Stimulated activated CD4-positive, alpha-beta T cell treated with anti-CD3 and anti-CD28 coated beads, Interleukin-15, amount 100 ng/mL, for 48 hours (primary cell): ENCODE measurements at places on chromosomes 11 and 22.

DNA sequence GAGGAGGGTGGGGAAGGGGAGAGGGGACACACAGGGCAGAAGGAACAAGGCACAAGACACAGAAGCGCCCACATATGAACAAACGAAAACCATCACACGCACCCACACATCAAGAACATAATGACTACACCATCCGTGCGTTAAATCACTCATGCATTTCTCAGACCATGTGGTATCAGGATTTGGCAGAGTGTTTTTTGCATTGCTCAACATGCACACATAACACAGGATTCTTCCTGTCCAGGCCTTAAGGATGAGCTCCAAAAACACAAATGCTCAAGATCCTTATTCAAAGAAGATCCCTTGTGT is 309.5 kb downstream of the CADM1 start:
- no peak for DNase-seq

DNA sequence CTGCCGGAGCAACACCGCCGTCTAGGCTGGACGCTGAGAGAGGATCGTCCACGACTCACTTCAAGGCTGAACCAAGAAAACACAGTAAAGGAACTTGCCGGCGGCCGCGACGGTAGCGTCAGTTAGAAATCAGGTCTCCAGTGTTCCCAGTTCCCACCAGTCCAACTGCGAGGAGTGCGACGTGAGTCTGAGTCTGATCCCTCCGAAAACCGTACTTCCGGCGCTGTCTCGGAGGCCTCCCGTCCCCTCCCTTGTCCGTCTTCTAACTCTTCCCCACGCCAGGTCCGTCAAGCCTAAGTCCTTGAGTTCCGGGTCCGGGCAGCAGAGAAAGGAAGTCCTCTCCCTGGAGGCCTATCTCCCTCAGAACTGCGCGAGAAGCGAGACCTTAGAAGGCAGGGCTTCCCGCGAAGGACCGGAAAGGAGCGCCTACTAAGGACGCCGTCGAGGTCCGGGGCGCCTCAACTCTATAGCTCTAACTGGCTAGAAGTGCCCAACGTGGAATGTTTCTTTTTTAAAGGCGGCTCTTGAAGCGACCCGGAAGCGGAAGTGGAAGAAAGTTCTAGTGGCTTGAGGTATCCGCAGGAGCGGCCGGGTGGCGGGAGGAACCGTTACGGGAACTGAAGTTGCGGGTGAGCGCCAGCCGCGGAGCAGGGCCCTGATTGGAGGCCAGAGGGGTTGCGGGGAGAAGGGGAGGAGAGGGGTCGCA is at the start of the genes BANF1 and EIF1AD:
Gene BANF1, plus strand, starts transcription at position 562 of the 706 bp plus-strand sequence. CDS start 748 bp downstream, outside the sequence.
Gene EIF1AD, minus strand, starts transcription at position 216 of the 706 bp plus-strand sequence. CDS start 1,768 bp downstream, outside the sequence.
- DNase-seq: peak; percentile 93

GRCh38 chr22:45541382-45541979 is 38.8 kb downstream of the FBLN1 start:
- DNase-seq: no peak

DNA sequence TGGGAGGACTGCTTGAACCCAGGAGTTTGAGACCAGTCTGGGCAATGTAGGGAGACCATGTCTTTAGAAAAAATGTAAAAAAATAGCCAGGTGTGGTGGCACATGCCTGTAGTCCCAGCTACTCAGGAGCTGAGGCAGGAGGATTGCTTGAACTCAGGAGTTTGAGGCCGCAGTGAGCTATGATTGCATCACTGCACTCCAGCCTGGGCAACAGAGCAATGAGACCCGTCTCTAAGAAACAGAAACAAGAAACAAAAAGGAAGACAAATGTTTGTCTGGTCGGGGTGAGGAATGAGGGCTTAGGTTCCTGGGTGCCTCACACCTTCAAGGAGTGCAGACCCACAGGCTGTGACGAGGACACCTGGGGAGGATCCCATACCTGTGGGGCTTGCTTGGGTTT is 191.9 kb downstream of the CEP164 start:
- no peak for DNase-seq

DNA sequence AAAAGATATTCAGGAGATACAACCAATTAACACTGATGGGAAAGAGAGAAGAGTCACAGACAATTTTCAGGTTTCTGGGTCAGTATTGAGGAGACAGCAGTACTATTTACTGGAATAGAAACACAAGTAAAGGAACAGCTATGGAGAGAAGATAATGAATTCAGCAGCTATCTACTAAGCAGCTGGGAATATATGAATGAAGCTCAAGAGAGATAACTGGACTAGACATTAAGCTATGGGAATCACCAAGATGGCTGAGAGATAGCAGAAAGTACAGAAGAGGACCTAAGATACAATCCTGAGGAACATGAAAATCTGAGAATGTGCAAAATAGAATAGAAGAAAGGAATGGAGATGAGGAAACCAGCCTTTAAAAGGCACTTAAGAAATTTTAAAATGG is 15.9 kb downstream of the ALG9 start:
- no peak for DNase-seq

GRCh38 chr11:88886796-88887195 is 179.0 kb downstream of the GRM5 start:
- peak; percentile 3 for DNase-seq

GRCh38 chr11:69158301-69159149 is 2.8 kb downstream of the SMIM38 start:
- DNase-seq: no peak

DNA sequence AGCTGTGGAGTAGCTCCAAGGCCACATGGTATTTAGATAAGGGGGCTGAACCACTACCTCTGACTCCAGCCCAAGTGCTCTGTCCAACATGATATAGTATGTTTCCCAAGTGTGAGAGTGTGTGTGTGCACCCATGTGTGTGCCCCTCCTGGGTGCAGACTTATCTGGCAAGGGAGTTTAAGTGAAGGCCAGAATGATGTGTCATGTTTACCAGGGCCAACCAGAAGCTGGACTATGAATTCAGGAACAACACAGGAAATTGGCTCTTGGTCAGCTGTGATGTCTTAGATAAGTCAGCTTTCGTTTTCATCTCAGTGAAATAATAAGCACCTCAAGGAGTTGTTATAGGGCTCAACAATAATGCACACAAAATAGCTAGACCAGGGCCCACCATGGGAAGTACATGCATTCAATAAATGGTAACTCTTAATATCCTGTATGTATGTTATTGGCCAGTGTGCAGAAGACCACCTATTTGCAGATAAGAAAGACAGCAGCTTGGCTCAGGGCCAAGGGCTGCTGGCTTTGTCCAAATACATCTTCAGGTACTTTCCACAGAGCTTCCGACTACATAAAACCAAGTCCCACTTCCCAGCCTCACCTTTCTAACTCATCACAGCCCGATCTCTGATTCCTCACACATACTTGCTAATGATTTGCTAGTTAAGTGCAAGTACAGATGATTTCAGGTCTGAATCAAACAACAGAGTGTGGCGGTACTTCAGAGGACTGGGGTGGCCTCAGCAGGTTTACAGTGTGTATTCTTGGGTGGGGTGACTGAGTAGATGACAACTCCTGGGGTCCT is 120.9 kb downstream of the ME3 start:
- no peak for DNase-seq

- no peak for DNase-seq
Observed at GRCh38 chr11:6646918-6647679, 8.5 kb downstream of the DCHS1 start.

GRCh38 chr11:73851046-73851764 is 25.4 kb downstream of the COA4 start:
- no peak for DNase-seq

DNA sequence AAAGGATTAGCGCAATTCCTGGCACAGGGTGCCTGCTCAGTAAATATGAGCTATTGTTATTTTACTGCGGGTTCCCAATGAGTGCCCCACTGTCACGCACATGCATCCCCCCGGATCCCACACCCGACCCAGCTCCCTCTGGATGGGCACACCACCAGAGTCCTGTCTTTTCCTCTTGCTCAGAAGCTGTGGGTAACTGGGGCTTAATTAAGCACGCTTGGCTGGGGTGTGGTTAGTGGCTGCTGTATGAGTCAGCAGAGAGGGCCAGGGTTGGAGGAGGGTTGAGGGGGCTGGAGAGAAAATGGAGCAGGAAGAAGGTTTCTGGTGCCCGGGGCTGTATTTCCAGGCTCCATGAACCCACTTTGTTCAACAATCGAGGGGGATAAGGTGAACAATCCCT is 30.3 kb upstream of the NECTIN1 start:
- DNase-seq: no peak

DNA sequence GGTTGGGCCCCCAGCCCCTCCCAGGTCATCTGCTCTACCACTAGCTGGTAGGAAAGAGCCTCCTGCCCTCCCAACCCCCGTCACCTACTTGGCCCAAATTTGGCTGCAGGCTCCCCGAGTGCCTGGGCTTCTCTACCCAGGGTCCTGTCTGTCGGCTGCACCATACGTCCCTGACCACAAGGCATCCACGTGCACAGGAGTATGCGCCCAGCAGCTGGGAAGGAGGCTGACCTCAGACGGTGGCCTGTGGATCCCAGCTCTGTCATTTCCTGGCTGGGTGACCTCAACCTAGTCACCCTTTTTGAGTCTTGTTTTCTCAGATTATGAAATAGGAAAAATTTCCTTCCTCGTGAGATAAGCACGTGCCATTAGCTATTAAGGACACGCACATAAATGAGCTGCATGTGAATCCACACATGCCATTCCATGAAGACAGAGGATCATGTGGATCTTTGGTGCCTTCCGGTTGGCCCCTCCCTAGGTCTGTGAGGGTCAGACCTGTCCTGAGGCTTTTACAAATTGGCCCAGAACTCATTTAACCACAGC is 13.7 kb downstream of the CYB561A3 start:
- DNase-seq: no peak

- DNase-seq: peak; percentile 41
Observed at GRCh38 chr11:118216621-118217481, 8.0 kb downstream of the JAML start.

- DNase-seq: no peak
Observed at GRCh38 chr11:131888230-131888855, 517.9 kb downstream of the NTM start.
